PC-9 (cell line): ENCODE measurements at places on chromosomes 7 and 10. TPM values are rescaled to one million over a fixed set of nuclear protein-coding genes. Genes with fewer than 3 reads are reported as not detected.

The TMEM184A gene
- 21.4 TPM in 2 replicates for total RNA-seq

The FGF8 gene
- not detected in 2 replicates for total RNA-seq

The HOGA1 gene
- total RNA-seq, result 3.4 and 4.4 TPM in 2 replicates

The FGFR2 gene
- total RNA-seq, result not detected in 2 replicates

The RASSF4 gene
- total RNA-seq, result 6.5 and 7.6 TPM in 2 replicates

The PLXNA4 gene
- 0.73 and 1.0 TPM in 2 replicates for total RNA-seq

The PSAP gene
- 683 and 1,027 TPM in 2 replicates for total RNA-seq
